IPS DF 6.9 (cell line): ENCODE measurements at places on chromosomes 7 and 10.
A peak's percentile ranks its signal among the peaks of the same experiment; 100 is the strongest.

DNA sequence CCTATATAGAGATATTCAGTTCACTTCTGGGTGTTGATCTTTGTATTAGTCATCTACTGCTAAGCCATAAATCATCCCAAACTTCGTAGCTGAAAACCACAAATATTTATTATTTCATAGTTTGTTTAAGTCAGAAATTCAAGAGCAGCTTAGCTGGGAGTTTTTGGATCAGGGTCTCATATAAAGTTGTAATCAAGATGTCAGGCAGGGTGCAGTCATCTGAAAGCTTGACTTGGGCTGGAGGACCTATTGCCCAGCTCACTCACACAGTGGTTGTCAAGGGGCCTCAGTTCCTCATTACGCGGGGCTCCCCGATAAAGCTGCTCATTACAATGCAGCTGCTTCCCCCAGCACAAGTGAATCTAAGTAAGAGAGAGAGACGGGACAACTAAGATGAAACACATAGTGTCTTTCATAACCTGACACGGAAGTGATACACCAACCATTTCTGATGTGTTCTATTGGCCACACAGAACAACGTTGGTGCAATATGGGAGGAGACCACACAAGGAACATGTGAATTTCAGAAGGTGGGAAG, 15.7 kb downstream of the PPP1R3C start:
- DNase-seq, result no peak

DNA sequence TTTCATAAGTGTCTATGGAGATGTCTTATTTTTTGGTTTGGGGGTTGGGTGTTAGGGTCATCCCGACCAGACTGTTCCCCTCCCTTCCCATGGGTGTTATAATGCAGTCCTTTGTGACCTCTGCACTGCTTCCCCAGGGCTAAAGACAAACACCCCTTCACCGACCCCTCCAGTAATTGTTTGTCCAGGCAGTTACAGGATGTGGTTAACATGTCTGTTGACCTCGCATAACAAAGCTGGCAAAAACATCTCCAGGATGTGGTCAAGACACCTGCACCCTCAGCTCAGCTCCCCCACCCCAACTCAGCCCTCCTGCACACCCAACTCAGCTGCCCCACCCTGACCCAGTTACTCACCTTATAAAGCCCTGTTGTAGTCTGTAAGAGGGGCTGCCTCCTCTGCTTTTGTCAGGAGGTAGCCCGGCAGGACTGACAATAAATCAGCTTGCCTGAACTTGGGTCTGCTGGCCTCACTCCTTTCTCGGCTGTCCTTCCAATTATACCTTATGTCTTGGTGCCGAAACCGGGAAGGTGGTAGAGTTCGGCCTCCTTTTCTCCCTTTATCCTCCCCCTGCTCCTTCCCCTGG, 102.2 kb downstream of the ZNF92 start:
- no peak for DNase-seq

DNA sequence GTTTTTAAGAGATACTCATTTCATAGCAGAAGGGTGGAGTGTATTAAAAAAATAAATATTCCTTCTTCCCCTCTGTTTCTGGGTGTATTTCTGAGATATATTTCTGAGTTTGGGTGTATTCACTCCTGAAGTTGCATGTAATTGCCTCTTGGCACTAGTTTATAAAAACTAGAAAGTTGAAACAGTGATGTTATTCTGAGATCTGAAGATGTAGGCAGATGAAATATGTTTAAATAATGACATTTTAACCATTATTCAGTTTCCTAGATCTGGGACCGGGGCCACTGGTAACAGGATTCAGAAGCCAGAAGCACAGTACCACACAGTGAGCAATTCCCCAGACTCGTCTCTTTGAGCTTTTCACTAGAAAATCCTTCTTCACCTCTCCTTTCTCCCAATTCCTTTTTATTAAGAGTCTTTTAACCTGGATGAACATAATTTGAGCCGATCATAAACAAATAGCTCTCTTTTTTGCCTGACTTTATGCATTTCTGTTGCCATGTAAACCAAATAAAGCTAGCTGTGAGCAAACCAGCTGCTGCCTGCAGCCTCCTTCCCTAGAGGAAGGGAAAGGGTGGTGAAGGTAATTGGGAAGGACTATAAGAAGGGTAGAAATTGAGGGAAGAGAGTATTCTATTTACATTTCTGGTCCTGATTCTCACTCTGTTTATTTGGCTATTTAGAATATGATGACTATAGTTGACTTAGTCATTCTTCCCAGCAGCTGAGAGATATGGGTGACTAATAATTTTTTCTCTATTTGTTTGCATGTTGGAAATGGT, 101.8 kb upstream of the STRIP2 start:
- no peak for DNase-seq

DNA sequence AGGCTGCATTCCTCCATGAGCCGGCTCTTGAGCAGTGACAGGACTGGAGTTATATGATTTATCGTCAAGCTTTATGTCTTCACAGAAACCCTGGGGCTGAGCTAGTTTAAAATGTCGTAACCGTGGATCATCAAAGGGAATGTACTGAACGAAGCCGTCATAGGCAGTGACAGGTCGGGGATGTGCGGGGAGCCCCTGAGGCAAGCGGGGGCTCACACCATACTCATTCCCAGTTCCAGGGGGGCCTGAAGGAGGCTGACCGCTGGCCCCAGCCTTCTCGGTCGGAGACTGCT, 30.7 kb downstream of the JCAD start:
- no peak for DNase-seq

DNA sequence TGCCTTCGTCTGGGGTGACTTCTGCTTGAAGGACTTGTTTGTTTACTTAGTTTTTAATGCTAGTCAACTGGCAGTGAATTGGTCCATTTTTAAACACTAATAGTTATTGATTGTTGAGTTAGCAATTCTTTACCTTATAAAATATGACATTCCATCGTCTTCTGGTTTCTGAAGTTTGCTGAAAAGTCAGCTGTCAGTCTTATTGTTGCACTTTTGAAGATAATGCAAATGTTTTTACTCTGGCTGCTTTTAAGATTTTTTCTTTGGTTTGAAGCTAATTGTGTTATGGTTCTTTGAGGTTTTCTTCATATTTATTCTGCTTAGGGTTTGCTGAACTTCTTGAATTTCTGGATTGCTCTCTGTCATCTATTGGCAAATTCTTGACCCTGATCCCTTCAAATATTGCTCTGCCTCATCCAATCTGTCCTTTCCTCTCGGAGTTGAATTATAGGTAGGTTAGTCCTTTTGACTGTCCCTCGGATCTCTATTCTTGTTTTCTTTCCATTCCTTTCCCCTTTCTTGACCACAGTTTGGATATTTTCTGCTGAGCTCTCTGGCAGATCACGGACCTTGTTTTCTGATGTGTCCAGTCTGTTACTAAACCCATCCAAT, 24.2 kb downstream of the MGMT start:
- DNase-seq, result no peak

GRCh38 chr7:78607099-78607498, 808.5 kb downstream of the PHTF2 start:
- peak; percentile 35 for DNase-seq

DNA sequence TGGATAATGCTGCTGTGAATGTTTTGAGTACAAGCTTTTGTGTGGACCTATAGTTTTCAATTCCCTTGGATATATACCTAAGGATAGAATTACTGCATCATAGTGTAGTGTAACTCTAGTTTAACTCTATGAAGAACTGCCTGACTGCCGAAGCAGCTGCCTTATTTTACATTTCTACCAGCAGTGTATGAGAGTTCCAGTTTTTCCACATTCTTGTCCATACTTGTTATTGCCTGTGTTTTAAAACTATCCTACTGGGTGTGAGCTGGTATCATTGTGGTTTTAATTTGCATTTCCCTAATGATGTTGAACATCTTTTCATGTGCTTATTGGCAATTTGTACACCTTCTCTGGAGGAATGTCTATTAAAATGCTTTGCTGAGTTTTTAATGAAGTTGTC, 15.7 kb downstream of the SEPTIN7 start:
- no peak for DNase-seq

- no peak for DNase-seq
These were observed 24.3 kb downstream of the SLC29A3 start for GRCh38 chr10:71343392-71343773.
